LHCN-M2 (cell line): ENCODE measurements at places on chromosomes 6 and 20. TPM values are rescaled to one million over a fixed set of nuclear protein-coding genes. Genes with fewer than 3 reads are reported as not detected.

HFE gene
- total RNA-seq = 11.5 and 12.5 TPM in 2 replicates

STK38 gene
- total RNA-seq = 29.5 and 36.9 TPM in 2 replicates

TMEM200A gene
- total RNA-seq = 0.17 and 0.32 TPM in 2 replicates

NOX3 gene
- total RNA-seq = not detected in 2 replicates

SUPT3H gene
- total RNA-seq = 6.4 and 7.1 TPM in 2 replicates

SLC17A3 gene
- not detected in 2 replicates for total RNA-seq

CLIC5 gene
- total RNA-seq = not detected in 2 replicates

RAET1G gene
- 1.2 and 1.3 TPM in 2 replicates for total RNA-seq

LST1 gene
- not detected in 2 replicates for total RNA-seq

FAM184A gene
- 0.29 and 0.51 TPM in 2 replicates for total RNA-seq

DNA sequence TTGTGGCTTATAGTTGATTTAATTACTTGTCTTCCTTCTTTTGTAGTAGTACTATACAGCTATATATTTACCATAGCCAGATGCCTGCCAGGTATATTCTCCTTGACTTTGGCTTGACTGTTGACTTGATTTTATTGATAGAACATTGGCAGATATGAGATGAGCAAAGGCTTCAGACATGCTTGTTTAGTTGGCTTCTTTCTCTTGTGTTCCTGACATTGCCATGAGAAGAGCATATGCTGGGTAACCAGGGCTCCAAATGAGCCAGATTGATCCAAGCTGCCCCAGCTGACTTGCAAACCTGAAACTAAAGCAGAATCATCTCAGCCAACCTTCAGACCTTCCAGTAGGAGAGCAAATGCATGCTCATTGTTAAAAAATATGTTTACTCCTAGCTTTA is 508.1 kb upstream of the BTBD3 start:
- DNase-seq = no peak

DNA sequence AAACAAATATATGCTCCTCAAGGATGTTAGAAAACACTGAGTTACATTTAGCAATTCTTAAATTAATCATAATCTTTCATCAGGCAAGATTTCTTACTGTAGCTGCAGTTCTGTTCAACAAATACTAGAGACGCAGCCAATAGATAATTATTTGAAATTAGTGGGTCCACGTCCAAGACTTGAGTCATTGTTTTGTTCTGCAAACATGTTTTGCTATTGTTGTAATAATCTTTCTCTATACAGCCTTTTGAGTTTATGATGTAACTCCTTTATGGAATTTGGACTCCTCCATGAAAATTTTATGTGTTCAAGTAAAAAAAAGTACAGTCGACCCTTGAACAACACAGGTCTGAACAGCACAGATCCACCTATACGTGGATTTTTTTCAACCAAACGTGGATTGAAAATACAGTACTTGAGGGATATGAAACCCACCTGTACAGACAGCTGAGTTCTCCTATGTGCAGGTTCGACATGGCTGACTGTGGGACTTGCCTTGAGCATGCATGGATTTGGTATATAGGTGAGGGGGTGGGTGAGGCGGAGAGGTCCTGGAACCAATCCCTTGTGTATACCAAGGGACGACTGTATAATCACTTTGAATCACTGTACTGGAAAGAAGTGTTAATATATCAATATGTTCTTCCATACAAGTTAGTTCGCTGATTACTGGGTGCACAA is 41.3 kb upstream of the SLC22A16 start:
- no peak for DNase-seq

GRCh38 chr20:20697325-20697845 is 15.1 kb downstream of the RALGAPA2 start:
- DNase-seq = no peak

GRCh38 chr6:134352786-134353480 is 35.0 kb upstream of the SGK1 start:
- DNase-seq = peak; percentile 86

- DNase-seq = no peak
Observed at GRCh38 chr20:34536798-34537394, 20.7 kb downstream of the DYNLRB1 start.

GRCh38 chr6:43468240-43468639 is 9.1 kb upstream of the TJAP1 start:
- no peak for DNase-seq

GRCh38 chr6:148682990-148683389 is 63.8 kb upstream of the UST start:
- no peak for DNase-seq

DNA sequence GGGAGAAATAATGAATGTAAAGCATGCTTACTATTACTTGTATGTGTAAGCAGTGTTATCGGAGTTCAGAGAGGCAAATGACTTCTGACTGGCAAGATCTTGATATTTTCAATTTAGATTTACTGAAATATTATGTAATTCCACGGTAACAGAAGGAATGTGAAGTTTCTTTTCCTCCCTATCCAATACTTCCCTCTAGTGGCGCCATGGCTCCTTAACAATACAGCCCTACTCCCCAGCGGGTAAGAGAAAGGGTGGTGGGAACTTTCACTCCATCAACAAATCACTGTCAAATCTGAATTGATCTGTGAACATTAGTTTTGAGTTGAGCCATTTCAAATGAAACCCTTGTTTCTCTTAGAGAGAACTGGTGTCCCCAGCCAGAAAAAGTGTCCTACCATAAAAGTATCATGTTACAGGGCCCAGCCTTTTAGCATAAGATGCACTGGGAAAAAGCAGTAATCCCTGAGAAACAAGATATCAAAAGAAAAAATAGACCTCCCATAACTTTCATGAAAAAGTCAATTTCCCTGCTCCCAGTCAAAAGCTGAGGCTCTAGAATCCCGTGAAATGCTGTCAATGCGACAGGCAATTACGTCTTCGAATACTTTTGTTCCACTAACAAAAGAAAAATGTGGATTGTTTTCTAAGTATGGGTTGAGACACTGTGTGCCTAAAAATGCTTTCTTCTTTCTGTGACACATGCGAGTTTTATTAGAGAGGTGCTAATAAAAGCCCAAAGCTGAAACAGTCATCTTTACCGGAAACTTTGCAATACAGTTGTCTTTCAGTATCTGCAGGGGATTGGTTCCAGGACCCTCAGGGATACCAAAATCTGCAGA is 12.9 kb downstream of the COX7A2 start:
- peak; percentile 54 for DNase-seq

- DNase-seq = no peak
Observed at GRCh38 chr20:41087777-41088176, 49.6 kb upstream of the PLCG1 start.

- DNase-seq = no peak
Observed at GRCh38 chr6:11322252-11322885, 89.9 kb upstream of the NEDD9 start.

DNA sequence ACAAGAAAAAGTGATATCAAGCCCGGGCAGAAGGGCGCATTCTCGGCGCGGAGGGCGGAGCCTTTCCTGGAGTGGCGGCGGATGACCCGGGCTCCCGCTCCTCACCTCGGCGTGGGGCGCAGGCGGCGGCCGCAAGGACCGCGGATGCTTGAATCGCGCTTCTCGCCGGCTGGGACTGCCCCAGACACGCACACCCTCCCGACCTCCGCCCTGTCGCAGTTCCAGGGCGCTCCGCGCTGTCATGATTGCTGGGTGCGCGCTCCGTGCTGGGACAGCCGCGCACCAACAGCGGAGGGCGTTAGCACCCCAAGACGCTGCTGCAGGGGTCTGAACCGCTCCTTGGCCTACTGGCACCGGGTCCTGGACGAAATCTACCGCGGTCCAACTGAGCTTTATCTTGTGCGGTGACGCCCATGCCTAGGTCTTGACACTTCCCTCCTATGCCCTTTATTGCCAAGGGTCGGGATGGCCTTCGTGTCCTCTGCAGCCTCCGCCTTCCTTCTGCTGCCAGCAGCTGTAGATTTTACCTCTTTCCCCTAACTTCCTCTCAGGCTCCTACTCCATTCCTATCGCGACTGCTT is 43.3 kb downstream of the IRAK1BP1 start:
- no peak for DNase-seq

DNA sequence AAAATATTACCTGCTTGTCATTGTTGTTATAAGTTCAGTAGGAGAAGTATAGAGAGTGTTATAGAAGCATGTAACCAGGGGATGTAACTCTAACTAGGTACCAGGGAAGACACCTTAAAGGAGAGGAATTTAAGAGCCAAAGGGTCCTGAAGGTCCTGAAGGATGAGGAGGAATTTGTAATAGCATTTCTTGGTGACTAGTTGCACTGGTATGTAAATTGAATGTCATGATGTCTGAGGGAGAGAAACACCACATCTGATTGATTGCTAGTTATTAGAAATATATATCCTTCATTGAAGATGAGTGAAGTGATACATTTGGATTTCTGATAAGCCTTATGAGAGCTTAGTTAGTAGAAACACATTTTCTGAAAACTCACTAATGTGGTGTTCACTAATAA is 643.8 kb downstream of the RFPL4B start:
- DNase-seq = no peak

- DNase-seq = no peak
Observed at GRCh38 chr20:38805958-38806854, 709 bp downstream of the PPP1R16B start.

DNA sequence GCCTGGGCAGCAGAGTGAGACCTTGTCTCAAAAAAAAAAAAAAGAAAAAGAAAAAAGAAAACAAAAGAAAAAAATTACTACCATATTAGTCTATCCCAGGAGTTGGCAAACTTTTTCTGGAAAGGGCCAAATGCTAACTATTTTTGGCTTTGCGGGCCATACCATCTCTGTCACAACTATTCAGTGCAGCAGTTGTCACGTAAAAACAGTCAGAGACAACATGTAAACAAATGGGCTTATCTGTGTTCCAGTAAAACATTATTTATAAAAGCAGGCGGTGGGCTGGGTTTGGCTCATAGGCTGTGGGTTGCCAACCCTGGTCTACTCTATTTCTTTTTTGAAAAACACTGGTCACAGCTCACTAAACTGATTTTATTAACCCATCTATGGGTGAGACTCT is 53.4 kb downstream of the EYA2 start:
- no peak for DNase-seq

- peak; percentile 15 for DNase-seq
Observed at GRCh38 chr20:34636648-34637047, 40.2 kb downstream of the PIGU start.

- no peak for DNase-seq
Observed at GRCh38 chr6:110055387-110055735, 77.2 kb downstream of the GPR6 start.

DNA sequence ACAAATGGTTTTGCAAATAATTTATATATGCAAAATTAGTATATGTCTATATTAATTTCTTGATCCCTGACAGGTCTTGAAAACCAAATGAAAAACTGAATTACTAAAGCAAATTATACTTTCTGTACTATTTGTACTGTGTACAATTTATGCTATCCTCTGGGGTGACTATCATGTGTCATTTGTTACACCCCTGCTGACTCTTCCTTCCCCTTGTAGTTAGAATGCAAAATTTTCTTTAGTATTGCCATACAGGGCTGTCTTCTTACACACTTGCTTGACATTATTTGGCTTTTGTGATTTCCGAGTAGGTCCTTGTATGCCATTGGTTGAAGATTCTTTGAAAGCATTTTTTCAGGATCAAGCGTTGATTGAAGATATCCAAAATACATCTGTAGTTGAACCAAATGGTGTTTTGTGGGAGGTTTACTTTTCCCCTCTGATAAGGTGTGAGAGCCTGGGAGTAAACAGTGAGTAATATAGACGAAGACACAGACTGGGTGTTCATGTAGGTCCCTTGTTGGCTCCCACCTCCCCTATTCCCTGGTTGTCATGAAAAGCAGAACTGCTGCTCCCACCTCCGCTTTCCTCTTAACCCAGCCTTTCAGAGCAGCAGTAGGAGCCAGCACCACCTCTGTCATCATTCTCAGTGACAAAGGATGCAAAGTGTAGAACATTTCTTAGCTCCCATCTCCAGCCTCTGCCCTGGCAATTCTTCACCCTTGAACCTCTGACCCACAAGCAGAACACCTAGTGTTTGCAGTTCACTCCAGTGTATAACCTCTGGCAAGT is 29.0 kb downstream of the NCOA7 start:
- no peak for DNase-seq

DNA sequence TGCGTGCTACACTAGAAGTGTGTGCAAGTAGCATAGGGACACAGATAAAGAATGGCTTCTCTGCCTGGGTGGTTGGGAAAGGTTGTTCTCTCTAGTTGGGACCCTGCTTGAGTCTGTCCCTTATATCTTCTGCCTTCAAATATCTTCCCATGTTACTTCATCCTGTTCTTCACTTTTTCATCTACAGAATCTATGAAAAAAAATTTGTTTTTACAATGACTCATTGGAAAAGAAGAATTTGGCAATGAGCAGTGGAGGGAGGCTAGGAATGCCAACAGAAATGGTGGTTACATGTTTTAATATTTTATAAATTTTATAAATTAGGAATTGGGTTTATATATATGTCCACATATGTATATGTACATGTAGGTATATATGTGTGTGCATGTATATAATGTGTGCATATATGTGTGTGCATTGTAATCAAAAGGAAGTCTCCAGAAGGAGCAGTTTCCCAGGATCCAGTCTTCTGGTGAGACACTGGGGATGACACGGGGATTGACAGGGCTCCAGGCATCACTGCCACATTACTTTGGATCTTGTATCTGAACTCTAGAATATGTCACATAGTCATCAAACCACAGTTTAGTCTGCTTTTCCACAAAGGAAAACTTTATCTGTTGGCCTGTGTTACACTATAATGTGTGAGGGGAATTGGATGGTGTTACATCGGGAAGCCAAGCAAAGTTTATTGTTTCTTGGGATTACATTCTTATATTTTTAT is 75.3 kb upstream of the RIPOR2 start:
- peak; percentile 41 for DNase-seq

GRCh38 chr6:109345986-109346385 is 36.3 kb downstream of the CD164 start:
- DNase-seq = no peak

DNA sequence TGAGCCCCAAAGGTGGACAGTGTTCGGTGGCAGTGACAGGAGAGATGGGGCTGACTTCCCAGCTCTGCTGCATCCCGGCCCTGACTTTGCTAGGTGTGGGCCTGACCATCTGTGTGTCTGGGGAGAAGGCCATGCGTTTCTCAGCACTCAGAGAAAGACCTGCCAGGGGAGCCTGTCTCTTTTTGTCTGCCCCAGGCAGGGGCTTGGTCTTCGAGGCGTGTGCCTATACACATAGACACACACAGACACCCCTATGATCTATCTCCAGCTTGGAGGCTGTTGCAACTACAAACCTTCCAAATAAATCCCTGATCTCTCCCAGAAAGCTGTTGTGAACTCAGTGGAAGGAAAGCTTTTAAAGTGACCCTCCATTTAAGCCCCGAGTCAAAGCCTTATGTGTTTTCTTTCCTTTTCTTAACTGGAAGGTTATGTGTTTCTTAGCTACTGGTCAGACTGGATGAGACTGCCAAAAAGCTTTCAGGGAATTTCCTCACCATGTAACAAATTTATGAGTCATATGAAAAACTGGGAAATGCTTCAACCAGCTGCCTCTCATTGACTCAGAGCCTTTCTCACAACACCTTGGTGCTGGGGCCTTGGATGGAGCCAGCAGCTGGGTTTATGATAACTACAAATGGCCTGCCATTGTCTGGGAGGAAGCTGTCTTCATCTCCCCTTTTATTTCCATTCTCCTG is 102.6 kb downstream of the CDC5L start:
- DNase-seq = peak; percentile 98
